Fibroblast of mammary gland (primary cell): ENCODE measurements at places on chromosomes 5 and 9.

- peak; percentile 71 for DNase-seq
Measured at GRCh38 chr5:180785121-180785781, 17.4 kb downstream of the MGAT1 start.

DNA sequence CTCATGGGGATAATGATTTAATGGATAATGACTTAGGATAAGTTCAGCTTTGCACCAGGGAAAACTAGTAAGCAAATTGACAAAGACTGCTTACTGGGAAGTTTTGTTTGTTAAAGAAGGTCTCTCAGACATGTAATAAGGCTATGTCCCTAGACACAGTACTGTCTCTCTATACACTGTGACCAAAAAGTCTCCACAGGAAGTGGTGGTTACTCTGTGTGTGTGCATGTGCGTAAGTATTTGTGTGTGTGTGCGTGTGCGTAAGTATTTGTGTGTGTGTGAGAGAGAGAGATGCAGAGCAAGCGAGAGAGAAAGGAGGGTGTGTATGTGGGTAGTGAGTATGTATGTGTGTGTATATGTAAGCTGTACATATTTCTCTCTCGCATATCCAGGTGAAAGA is 229.6 kb downstream of the GLIS3 start:
- DNase-seq = no peak

DNA sequence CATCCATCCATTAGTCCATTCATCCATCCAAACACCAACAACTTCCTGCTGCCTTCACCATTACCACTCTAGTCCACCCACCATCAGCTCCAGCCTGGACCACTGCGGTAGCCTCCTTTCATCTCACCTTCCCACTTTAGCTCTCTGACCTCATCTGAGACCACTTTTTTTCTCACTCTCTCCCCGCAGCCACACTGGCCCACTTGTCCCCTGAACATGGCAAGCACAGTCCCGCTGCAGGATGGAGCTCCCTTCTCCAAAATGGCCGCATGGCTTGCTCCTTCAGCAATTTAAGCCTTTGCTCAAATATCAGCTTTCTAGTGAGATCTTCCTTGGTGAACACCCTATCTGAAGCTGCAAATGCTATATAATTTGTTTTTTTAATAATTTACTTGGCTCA is 11.1 kb downstream of the CSF1R start:
- DNase-seq = no peak

- peak; percentile 45 for DNase-seq
Measured at GRCh38 chr9:33164138-33164809, 2.9 kb downstream of the B4GALT1 start.

- DNase-seq = no peak
Measured at GRCh38 chr9:129740174-129740573, 12.7 kb downstream of the PTGES start.

GRCh38 chr5:134088291-134088690 is 26.2 kb upstream of the TCF7 start:
- DNase-seq = no peak

DNA sequence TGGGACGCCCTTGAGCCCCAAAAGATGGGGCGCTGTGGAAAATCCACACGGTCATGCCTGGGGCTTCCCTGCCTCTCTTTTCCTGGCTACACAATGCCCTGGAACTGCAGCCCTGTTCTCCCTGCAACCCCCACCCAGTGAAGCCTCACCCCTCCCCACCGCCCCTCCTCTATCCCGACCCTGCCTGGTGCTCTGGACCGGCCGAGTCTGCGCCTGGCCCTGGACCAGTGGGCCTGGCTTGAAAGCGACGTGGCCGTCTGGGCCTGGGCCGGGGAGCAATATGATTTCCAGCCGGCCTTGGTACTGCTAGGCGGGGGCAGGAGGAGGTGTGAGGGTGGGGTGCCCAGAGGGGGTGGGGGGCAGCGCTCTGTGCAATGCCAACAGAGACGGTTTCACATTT is 71.0 kb upstream of the RNU6ATAC start:
- DNase-seq = no peak
